ENCODE measurements at places on chromosomes 16 and 17.

- no peak for DNase-seq
Observed at GRCh38 chr17:16853661-16854320, 118.1 kb downstream of the TNFRSF13B start.

DNA sequence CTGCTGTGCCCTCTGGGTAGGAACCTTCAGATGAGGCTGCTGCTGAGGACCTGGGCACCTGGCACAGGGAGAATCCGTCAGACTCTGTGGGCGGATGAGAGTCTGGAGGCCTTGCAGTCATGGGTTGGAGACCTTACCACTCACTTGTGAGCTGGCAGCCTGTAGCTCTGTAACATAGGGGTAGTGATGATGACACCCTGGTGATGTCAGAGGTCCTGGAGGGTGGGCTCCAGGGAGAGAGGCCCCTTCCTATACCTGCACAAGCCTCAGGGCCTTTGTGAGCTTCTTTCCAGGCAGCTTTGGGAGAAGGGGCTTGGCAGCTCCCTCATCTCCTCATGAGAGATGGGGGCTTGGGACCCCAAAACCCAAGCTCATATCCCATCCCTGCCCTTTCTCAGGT lies 1.6 kb downstream of the MIEF2 start:
- DNase-seq: no peak

GRCh38 chr17:2023692-2024571 lies 1.2 kb downstream of the RTN4RL1 start:
- no peak for DNase-seq

DNA sequence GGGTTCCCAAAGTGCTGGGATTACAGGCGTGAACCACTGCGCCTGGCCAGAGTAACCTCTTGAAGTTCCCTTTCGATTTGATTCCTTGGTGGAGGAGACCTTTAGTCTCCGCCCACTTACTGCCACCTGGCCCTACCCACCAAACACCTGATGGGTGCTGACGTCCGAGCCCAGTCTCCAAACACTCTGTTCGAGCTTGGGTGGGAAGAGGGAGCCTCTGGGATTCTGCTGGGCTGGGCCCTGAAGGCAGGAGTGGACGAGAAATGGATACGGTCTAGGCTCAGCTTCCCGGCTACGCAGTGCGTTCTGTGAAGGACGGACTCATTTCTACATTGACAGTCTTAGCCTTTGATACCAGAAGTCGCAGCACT lies 870 bp upstream of the ITGA3 start:
- no peak for DNase-seq

GRCh38 chr17:80279895-80280294 lies 19.2 kb downstream of the RNF213 start:
- DNase-seq: no peak

DNA sequence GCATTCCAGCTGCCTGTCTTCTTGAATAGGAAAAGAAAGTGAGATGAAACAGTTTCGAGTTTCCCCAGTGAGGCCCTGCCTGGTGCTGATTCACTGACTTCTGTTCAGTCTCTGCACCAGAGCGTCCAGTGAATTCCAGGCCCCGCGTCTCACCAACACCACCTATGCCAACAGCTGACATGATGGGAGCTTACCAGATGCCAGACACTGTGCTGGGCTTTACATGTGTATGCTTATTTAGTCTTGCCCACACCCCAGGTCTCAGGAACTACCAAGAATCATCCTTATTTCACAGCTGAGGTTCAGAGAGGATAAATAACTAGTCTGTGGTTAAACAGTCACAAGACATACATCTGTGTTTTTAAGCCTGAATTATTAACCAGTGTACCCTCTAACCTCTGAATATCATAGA lies 29.1 kb upstream of the IRX6 start:
- no peak for DNase-seq

GRCh38 chr16:52545898-52546266 lies 1.1 kb downstream of the TOX3 start:
- DNase-seq: no peak

DNA sequence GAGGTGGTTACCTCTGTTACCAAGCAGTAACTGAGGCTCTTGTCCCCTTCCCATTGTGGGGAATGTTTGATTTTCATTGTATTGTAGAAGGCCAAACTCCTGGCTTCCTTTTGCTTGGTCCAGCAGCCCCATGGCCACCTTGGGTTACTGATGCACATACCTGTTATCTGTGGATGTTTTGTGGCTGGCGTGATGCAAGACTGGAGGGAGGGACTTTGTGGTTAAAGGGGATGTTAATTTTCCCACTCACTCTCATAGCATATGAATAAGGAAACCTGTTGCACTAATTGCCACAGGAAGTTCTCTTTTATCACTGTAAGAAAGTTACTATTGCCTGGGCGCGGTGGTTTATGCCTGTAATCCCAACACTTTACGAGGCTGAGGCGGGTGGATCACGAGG lies 168.6 kb upstream of the HS3ST4 start:
- DNase-seq: no peak

GRCh38 chr16:21276090-21276489 lies 2.0 kb downstream of the CRYM start:
- DNase-seq: no peak

DNA sequence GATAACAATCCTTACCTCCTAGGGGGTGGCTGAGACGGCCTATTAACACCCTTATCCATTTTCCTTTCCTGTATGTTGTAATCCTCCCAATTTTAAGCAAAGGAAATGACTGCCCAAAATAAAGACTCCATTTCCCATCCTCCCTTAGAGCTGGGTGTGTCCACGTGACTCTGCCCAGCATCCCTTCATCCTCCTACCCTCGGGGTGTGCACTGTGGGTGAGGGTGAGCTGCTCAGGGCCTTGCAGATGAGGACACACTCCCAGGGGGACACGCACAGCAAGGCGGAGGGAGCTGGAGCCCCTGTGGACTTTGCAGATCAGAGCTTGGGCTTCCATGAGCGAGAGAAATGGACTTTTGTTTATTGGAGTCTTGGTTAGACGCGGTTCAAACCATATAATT lies 186.8 kb downstream of the IRF8 start:
- no peak for DNase-seq

- DNase-seq: no peak
Observed at GRCh38 chr17:13546851-13547250, 54.9 kb downstream of the HS3ST3A1 start.

DNA sequence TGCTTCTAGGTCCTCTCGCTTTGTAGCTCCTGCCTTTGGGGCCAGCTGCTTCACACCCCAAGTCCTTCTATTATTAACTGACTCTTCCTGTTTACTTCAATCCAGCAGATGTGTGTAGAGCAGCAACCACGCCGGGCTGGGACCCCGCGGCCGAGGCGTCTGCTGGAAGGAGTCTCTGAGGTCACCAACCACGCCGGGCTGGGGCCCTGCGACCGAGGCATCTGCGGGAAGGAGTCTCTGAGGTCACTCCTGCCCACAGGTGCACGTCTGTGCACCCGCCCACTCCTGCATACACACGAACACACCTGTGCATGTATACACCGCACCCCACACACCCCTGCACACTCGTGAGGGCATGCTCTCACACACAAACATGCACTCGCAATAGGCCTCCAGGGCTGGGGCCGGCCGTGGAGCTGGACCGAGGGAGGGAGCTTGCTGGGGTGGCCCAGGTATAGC lies 7.8 kb upstream of the TEX19 start:
- no peak for DNase-seq

DNA sequence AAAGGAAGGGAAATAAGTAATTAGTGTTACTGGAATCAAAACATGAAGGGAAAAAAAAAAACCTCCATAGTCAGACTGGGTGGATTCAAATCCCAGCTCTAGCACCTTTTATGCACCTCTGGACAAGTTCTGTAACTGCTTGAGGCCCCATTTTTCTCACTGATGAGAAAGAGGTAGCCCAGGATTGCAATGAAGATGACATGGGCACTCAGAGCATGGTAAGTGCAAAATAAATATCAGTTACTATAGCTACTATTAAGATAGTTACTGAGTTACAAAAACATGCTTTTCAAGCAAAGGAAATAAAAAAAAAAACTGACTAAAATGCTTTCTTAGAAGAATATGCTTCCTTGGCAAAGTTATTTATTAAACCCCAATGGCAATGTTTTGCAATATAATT lies 58.8 kb downstream of the CEP95 start:
- no peak for DNase-seq

DNA sequence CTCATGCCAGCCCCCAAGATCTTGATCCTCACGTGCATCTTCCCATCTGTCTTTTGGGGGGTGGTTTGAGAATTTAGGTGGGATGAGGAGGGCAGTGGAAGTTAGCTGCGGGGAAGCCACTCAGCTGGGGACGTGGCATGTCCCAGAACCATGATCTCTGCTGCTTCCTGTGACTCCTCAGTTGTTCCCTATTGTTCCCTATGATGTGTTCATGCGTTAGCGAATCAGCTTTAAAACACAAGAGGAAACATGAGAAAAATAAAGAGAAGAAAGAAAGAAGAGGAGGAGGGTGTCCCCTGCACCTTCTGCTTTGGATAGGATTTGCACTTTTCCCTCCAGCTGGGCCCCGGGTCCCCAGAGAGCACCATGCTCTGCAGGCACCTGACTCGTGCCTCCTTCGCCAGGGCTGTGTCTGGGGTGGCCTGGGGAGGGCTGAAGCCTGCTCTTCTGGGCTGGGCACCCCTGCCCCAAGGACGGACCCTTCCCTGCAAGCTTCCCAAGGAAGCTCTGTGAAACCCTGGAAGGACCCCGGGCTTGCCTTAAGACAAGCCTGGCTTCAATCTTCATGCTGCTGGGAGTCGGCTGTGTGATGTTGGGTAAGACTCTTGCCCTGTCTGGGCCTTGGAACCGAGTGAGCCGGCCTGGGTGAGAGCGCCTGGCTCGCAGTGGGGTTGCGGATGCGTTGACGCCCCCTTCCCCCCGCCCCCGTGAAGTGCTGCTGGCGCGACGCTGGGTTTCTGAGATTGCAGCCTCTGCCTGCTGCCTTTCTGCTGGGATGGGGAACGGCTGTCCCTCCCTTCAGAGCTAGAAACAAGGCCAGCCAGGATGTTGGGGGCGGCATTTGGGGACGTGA lies 62.8 kb upstream of the CIBAR2 start:
- no peak for DNase-seq

- DNase-seq: no peak
Observed at GRCh38 chr17:74702116-74702871, 10.4 kb downstream of the CD300LF start.

GRCh38 chr17:7019839-7020519 lies 2.9 kb upstream of the BCL6B start:
- no peak for DNase-seq

DNA sequence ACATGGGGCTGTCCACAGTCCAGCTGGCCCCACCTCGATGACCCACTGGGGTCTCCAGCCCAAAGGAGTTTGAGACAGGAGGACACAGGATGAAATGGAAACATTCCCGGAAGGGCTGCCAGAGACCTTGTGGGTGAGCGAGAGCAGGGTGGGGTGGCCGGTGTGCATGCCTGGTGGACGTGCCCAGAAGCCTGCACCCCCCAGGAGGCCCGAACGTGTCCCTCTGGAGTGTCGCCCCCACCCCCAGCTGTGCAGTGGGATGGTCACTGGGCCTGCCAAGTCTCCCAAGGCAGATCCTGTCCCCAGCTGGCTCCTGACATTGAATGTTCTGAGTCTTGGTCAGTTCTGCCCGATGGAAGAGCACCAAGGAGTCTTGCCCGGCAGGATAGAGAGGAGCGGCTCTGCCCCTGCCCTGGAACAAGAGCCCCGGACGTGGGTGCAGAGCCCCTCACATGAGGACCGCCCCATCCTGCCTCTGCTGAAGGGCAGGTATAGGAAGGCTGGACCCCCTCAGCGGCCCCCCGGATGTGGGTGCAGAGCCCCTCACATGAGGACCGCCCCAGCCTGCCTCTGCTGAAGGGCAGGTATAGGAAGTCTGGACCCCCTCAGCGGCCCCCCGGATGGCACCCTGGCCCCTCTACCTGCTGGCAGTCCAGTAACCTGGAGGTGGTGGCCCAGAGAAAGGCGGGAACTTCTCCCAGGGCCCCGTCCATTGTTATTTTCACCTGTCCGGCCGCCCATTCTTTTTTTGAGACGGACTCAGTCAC lies 3.1 kb upstream of the CAPN15 start:
- no peak for DNase-seq

GRCh38 chr17:19656851-19657581 lies 8.5 kb downstream of the ALDH3A2 start:
- no peak for DNase-seq

GRCh38 chr17:10156948-10157607 lies 41.3 kb downstream of the GAS7 start:
- DNase-seq: peak; percentile 10

DNA sequence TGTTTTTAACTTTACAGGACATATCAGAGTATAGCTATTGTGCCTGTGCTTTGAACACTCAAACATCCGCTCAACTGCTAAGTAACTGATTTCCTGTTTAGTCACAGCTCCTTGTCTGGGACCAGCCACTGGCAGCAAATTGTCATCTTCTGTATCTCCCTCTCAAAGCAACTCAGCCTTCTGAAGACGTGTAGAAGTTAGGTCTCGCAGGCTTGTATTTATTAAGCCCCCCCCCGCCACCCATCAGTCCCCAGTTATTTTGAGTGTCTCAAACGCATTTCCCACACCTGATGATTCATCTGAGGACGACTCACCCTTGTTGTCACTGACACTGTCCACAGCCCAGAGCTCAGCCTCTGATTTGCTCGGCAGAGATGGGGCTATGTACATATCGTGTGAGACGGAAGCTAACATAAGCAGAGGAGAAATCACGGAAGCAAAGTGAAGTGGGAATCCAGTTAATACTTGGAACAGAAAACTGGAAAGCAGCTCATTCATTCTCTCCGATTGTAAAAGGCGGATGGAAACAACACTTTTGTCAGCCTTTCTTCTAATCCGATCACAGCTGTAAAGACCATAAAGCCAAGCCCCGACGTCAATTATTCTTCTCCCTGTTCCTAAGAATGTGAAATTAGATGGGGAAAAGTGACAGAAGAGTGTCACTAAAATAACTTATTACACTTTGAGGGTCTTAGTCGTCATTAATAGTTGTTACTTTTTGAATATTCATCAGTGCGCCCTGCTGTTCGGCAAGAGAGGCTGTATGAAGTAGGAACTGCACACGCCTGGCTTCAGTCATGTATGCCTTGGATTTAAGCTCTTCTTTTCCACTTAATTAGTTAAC lies 64.2 kb downstream of the PITPNC1 start:
- DNase-seq: peak; percentile 76

- DNase-seq: no peak
Observed at GRCh38 chr17:48187872-48188608, 80.5 kb downstream of the SNX11 start.

DNA sequence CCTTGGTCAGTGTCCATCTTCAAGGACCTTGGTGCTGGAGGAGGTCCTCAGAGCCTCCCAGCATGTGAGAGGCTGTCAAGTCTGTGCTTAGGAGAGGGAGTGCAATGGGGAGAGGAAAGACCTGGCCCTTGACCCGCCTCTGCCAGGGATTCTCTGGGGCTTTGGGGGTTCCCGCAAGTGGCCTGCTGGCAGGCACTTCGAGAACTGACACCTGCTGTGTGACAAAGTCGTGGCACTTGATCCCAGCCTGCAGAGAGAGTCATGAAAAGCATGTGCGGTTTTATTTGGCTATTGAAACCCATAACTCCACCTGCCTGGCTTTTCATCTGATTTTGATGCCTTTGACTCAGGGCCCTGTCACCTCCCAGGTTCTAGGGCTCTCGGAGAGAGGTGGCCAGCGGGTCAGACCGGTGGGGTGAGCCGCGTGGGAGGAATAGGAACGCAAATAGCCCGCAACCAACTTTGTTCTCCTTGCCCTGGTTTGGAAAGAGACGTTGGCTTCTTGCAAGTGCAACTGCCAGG lies 42.8 kb upstream of the GSE1 start:
- peak; percentile 26 for DNase-seq

Measured in activated gamma-delta T cell treated with Interleukin-2 at 50 U/mL for 16 hours (primary cell).